BE2C (cell line): ENCODE measurements at places on chromosomes 5 and 9.

- DNase-seq = no peak
Observed at GRCh38 chr5:116088062-116088461, 3.2 kb downstream of the COMMD10 start.

- DNase-seq = no peak
Observed at GRCh38 chr5:147327905-147328304, 93.1 kb downstream of the STK32A start.

- DNase-seq = no peak
Observed at GRCh38 chr5:122773619-122774018, 1.3 kb upstream of the SNX2 start.

GRCh38 chr5:79235261-79235633, 684 bp upstream of the JMY start:
- no peak for DNase-seq

GRCh38 chr9:134361426-134361825, 35.2 kb downstream of the RXRA start:
- DNase-seq = no peak

- DNase-seq = peak; percentile 35
Observed at GRCh38 chr9:83432104-83432627, 106.0 kb downstream of the FRMD3 start.

DNA sequence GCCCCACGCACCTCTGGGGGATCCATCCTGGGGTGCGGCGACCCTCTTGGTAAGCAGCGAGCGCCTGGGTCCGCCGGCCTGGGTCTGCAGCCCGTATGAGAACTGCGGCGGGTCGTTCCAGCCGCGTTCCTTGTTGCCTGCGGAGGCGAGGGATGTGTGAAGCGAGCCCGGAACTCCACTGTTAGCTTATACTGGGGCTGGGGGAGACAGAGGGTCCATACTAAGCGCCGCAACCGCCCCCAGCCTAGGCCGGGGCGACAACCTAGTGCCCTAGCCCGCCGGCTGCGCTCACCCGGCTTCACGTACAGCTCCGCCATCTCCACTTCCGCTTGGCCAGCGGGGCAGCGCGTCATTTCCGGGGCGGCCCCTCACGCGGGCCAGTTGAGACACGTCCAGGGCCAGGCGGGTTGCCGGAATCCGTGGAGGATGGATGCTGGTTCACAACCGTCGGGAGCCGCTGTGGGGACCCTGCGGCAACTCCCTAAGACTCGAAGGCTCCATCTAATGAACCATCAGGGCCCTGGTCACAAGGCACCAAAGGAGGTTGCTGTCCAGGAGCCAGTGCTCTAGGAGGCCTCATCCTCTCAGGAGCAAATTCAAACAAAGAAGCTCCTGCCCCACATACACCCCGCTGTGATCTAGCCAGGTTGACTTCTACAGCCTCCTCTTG, at the start of gene SRA1:
TSS of gene SRA1 (minus strand) at position 338 of the 670 bp plus-strand sequence. CDS start at position 317, 21 bp downstream.
- DNase-seq = peak; percentile 97

DNA sequence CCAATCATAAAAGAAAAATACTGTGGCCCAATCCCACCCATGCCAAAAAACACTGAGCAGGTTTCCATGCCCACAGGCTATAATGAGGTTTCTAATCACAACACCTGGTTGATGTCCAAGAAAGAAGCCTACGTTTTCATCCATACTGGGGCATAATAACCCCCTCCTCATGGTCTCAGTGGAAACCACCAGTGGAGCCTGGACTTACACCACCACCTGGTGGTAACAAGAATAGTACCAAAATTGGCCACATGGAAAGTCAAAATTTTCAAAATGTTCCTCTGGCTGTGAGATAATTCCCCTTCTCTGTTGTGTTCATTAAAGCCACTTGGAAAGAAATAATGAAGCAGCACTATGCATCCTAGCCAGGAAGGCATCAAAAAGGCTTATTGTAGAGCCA, 687.3 kb upstream of the ST8SIA4 start:
- peak; percentile 44 for DNase-seq

GRCh38 chr5:89613222-89613956, 730.4 kb upstream of the MEF2C start:
- DNase-seq = no peak
